ENCODE measurements at places on chromosomes 5 and 9. TPM values are rescaled to one million over a fixed set of nuclear protein-coding genes. Genes with fewer than 3 reads are reported as not detected.

Gene TMEM38B
- total RNA-seq: 144 TPM

Gene TPPP
- 3.7 TPM for total RNA-seq

Gene TMOD1
- 45.9 TPM for total RNA-seq

Gene FOXI1
- total RNA-seq: not detected

Gene DOCK8
- total RNA-seq: 13.0 TPM

Gene FAM153A
- total RNA-seq: not detected

Gene ERAP2
- total RNA-seq: 20.9 TPM

Gene PAM
- 95.5 TPM for total RNA-seq

Gene PGM5
- 69.4 TPM for total RNA-seq

Gene AGTPBP1
- 37.6 TPM for total RNA-seq

Gene GARIN3
- not detected for total RNA-seq

Gene ARSI
- total RNA-seq: 9.9 TPM

Gene PNPLA7
- 1.0 TPM for total RNA-seq

Gene CAVIN4
- total RNA-seq: 172 TPM

Gene PLPPR1
- 6.3 TPM for total RNA-seq
